ENCODE measurements at places on chromosomes 4 and X.
A peak's percentile ranks its signal among the peaks of the same experiment; 100 is the strongest.

- DNase-seq = no peak
Measured at GRCh38 chr4:107196312-107196711, 160.2 kb upstream of the DKK2 start.

- peak; percentile 95 for DNase-seq
Measured at GRCh38 chrX:124555036-124555595, 208.8 kb downstream of the SH2D1A start.

GRCh38 chr4:108700081-108700757 is 49.8 kb downstream of the OSTC start:
- peak; percentile 76 for DNase-seq

GRCh38 chrX:44903107-44903506 is 30.1 kb downstream of the KDM6A start:
- peak; percentile 83 for DNase-seq

DNA sequence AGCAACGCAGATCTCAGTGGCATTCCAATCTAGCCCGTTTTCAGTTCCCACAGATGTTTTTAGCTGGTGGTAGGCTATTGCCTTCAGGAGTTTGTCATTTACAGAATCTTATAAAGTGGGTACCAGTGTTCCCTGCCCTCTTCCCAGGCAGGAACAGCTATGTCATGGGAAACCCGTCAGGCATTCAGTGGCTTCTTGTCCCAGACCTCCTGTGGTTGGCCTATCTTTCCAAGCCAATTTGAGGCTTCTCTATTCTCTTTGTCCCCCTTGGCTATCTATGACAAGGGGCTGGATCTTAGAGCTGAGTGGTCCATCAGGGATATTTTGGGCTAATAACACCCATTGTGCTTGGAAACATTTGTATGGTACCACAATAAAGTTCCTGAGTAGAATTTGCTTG is 33.6 kb upstream of the RPL34 start:
- no peak for DNase-seq

DNA sequence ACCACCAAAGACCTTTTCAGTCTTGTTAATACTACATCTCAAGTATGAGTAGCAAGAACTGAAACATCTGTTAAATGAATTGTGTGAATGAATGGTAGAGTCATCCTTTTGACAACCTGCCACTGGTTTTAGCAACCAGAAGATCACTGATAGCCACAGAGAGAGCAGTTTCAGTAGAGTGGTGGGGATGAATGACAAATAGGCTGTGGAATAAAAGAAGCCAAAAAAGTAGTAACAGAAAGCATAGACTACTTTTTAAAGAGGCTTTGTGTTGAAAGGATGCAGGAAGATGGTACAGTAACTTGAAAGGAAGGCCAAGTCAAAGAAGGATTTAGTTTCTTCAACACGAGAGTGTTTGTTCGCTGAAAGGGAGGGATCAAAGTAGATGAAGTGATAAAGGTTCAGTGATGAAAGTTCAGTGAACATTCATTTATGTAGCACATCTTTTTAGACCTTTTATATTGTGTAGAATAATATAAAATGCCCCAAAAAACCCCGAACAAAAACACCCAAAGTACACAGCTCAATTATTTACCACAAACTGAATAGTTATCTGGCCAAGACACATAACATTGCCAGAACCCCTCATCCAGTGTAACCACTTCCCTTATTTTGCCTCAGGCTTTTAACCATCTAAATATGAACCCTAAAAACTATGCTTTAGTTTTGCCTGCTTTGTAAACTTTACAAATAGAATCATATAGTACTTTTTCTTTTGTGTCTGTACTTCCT is 40.1 kb upstream of the EIF1AX start:
- DNase-seq = no peak

- no peak for DNase-seq
Measured at GRCh38 chr4:54386693-54387092, 157.6 kb downstream of the PDGFRA start.

DNA sequence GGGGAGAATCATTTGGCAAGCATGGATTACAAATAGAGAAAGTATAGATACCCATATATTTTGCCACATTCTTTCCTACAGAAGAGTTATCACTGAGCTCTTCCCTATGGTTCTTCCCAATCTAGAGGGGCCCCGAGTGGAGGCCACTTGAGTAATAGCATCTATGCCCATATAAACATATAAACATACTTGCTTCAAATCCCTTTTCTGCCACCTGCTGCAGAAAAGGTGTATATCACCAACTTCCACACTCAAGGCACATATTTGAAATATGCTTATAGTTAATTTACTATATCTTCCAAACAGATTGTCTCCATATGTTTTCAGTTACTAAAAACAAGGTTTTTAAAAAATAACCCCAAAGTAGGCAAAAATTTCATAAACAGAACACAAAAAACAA is 642.8 kb upstream of the DIPK2B start:
- DNase-seq = no peak

DNA sequence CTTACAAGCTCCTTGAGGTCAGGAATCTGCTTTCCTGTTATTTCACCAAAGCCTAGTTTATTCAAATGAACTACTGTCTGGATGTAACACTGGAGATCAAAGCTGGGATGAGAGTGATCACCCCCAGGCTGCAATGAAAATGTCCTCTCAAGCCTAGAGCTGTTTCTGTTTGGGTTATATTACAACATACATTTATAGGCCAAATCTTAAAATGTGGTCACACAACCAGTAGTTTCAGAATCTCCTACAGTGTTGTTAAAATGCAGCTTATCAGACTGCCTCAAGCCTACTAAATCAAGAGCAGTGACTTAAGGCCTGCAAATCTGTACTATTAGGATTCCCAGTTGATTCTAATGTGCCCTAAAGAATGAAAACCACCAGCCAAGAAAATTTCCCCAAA is 207.5 kb downstream of the PAPSS1 start:
- DNase-seq = no peak
